ENCODE measurements at places on chromosomes 6 and 20.

DNA sequence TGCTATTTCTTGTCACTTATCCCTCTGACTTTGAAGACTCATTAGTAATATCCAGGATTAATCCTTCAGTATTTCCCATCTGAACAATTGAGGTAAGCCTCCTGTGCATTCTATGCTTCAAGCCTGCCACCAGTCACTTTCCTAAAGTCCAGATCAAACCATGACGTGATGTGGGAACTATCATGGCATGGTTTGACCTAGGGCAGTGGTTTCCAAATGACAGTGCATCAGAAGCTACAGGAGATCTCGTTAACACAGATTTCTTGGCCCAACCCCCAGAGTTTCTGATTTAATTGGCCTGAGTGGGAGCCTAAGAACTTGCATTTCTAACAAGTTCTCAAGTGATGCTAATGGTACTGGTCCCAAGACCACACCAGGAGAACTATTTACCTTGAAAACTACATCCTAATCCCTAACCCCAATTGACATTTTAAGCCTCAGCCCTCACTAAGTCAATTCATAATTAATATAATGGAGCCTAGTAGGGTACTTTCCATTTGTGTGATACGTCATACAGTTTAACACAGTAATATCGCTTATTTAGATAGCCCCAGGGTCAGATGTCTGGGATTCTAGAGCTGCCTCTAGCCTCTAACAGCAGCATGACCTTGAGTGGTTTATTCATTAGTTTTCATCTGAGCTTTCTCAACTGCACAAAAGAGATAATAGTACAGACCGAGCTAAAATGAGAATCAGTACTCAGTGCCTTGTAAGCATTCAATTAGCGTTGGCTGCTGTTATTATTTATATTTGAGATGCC lies 907.6 kb downstream of the TFAP2A start:
- DNase-seq: no peak

DNA sequence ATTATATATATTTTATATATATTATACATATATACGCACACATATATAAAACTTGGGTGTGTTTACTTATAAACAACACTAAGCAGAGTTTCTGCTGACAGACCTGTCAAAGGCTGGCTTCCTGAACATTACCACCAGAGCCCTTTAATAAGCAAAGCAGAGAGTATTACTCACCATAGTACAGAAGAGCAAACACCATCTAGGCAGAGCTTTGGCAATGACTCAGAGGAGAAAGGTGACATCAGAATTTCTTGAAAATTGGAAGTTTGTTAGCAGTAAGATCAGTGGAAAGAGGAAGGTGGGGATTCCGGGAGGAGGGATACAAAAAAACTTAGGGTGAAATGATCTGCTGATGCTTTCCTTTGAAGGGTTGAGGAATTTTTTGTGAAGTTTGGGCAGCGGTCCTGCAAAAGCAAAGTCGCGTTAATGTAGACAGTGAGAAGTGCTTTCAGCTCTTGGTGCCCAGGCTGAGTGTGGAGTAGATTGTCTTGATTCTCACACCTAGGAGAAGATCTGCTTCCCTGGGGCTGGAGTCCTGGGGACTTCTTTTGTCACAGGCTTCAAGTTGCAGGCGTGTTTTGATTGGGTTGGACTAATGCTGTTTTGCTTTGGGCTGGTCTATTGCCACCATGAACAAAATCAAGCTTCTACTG lies 109.6 kb upstream of the BACH2 start:
- no peak for DNase-seq

DNA sequence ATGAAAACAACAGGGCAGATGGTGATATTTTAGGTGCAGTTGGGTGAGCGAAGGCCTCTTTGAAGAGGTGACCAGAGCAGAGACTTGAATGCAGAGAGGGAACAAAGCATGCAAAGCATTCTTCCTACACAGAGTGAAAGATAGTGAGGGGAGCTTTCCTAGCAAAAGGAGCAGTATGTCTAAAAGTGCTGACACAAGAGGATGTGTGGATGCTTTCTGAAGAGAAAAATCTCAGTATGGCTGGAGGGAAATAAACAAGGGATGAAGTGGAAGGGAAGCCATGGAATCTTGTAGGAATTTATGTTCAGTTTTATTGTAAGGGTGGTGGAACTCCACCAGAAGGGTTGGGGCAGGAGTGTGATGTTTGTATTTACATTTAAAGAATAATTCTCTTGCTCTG lies 128.6 kb downstream of the F13A1 start:
- DNase-seq: no peak

GRCh38 chr6:125828476-125829039 lies 37.8 kb downstream of the NCOA7 start:
- DNase-seq: no peak

- DNase-seq: no peak
Measured at GRCh38 chr6:73712535-73713173, 16.7 kb downstream of the CD109 start.

DNA sequence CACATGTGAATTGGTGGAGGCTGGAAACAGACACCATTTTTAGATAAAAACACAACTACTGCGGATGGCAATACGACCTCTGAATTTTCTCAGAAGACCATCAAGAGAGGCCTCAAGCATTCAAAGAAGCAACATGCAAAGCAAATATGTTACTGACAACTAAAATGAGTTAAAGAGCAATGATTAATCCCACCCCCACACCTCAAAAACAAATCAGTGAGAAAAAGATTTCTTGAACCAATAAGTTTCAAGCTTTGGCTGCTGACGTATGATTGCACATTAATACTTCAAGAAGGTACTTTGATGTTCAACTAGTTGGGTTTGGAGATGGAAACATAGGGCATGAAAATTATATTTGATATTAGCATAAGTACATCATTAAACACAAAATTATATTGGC lies 982 bp downstream of the MMUT start:
- DNase-seq: no peak

DNA sequence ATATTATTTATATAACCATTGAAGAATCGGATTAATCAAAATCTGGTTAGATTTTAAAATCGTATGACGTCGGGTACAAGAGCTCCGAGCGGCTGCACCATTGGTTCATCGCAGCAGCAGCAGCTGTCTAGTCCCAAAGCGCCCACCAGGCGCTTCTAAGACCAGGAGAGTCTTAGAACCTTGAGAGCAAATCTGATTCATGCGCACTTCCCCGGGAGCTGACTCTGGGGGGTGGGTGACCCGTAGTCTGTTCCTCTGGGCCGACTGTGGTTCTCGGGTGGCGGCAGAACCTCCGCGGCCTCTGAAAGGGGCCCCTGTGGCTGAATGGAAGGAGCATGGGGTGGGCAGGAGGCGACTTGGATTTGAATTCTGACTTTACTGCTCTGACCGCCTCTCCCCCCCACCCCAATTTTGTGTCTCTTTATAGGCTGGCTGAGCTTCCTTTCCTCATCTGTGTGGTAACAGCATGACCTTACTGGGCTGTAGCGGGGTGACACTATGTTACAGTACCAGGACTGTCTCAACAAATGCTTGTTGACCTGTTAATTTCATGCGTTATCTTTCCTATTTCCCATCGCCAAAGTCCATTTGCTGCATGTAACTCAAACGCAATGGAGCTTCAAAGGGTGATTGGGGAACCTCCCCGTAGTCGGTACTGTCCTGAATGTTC lies 119.7 kb downstream of the RTN4IP1 start:
- no peak for DNase-seq

DNA sequence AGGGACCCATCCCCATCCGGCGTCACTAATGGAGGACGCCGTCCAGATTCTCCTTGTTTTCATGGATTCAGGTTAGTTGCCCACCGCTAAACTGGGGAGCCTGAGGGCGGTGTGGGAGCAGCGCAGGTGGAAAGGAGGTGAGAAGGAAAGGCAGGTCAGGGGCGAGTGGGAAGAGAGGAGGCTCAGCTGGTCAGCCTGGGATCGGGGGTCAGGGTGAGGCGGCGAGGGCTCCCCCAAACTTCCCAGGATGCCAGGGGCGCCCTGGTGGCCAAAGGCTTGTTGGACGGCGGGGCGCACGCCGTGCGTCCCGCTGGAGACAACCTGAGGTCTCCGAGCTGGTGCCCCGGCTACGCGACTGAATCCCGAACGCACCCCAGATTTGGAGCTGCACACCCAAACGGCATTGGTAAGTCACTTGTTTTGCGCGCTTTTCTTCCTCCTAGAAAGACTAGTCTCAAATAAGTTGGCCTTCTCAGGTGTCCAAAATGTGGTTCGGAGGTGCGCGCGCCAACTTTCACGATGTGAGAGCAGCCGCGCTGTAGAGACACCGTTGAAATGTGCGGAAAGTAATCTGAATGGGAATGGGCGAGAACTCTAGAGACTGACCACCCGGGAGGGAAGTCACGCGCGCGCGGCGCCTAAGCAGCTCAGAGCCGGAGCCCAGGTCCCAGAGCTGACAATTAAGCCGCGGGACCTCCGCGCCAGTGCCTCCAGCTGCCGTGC lies 9.7 kb downstream of the GNAS-AS1 start:
- DNase-seq: no peak

DNA sequence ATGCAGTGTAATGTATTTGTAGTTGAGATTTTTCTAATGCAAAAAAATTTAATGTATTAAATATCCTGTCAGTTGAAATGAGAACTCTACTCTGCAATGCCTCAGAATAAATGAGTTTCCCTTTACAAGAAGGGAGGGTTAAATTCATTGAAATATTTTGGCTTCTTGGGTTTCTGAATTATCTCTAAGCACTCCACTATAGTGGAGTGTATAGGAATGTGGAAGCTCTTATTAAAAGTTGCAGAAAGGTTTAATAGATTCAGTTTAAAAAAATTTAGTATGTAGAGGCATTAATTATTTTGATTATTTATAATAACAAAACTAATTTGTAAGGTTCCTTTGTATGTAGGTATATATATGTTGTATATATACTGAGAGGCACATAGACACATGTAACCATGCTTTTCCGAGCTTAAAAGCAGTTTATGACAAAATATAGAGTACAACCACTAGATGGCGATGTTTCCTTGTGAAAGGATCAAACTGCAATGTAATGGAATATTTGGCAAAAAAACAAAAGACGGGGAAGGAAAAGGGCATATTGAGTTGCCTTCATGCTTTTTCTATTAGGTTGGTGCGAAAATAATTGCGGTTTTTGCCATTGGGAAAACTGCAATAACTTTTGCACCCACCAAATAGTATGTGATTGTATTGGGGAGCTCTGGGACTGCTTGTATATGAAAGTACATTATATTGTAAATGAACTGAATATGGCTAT lies 144.2 kb downstream of the MYO6 start:
- DNase-seq: no peak

DNA sequence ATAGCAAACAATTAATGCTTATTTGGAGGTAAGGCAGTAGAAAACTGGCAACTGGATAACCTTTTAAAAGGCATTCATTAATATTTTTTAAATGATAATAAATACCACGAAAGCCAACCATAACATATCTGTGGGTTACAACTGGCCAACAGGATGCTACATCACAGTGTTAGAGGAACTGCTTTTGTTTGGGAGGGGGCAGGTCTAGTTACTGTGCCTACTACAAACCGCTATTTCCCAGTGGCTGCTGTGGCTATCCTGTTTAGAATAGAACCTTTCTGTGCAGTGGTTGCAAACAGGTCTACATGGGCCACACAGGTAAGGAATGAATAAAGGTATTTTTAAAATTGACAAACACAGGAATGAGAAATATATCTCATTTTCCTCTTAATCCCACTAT lies 976 bp downstream of the PIGT start:
- no peak for DNase-seq

GRCh38 chr6:167571550-167571949 lies 246.7 kb downstream of the TTLL2 start:
- no peak for DNase-seq

DNA sequence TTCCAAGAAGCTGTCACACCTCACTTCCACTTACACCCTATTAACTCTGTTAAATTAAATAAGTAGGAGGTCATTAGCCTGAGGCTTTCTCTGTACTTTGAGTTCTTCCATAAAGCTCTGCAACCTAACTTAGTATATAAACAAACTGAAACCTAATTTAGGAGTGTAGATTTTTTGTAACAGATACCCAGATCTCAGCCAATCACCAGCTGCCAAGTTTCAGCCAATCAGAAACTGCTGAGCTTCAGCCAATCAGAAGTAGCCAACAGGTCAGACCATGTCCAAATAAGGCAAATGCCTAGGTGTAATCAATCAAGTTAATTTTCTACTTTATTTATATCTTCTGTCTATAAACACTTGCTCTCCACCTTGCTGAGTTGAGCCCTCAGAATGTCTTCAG lies 142.7 kb upstream of the SULF2 start:
- no peak for DNase-seq

DNA sequence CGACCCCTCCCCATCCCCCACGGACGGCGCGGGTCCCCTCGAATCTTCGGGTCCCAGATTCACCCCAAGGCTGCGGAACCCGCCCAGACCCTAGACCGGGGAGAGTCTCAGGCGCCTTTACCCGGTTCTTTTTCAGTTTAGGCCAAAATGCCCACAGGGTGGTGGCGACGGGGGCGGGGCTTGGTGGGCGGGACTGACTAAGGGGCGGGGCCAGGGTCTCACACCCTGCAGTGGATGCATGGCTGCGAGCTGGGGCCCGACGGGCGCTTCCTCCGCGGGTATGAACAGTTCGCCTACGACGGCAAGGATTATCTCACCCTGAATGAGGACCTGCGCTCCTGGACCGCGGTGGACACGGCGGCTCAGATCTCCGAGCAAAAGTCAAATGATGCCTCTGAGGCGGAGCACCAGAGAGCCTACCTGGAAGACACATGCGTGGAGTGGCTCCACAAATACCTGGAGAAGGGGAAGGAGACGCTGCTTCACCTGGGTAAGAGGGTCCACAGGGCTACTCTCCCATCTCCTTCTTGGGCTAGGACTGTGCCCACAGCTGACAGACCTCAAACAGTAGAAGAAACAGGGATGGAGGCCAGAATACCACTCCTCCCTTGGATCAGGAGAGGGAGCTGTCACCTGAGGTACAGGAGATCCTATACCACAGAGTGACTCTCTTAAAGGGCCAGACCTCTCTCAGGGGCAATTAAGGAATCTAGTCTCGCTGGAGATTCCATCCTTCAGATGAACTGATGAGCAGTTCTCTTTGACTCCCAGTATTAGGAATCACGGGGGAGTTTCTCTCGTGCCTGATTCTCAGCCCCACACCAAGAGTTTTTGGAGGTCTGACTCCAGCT lies 942 bp downstream of the HLA-E start:
- DNase-seq: no peak

DNA sequence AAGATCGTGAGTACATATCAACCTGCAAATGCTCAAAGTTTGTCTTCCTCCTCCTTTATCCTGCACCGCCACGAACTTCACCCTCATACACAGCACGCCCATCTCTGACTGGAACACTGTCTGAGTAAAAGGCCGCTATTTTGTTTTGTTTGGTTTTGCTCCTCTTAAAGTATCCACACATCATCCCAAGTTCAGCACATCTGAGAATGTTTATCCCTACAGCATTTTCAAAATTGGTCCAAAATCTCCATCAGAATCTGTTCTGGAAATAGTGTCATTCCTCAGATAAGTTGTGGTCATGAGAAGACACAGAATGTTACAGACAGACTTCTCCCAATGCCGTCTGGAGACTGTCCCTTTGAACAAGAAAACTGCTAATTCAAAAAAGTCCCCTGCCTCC lies 251.6 kb upstream of the ARID1B start:
- no peak for DNase-seq

- DNase-seq: no peak
Measured at GRCh38 chr6:154537511-154538325, 27.2 kb upstream of the CNKSR3 start.

Measured in head of caudate nucleus (tissue), 42 donors.